ENCODE measurements at places on chromosomes 7 and 10.
A peak's percentile ranks its signal among the peaks of the same experiment; 100 is the strongest.

GRCh38 chr10:15620337-15620736 is 99.4 kb downstream of the ITGA8 start:
- no peak for DNase-seq

- DNase-seq = no peak
Measured at GRCh38 chr7:141710301-141710700, 2.1 kb downstream of the WEE2 start.

GRCh38 chr7:92626281-92626809 is 36.2 kb upstream of the FAM133B start:
- no peak for DNase-seq

- peak; percentile 11 for DNase-seq
Measured at GRCh38 chr10:91887272-91888076, 21.8 kb downstream of the FGFBP3 start.

- DNase-seq = no peak
Measured at GRCh38 chr10:22740180-22740579, 25.8 kb upstream of the PIP4K2A start.

DNA sequence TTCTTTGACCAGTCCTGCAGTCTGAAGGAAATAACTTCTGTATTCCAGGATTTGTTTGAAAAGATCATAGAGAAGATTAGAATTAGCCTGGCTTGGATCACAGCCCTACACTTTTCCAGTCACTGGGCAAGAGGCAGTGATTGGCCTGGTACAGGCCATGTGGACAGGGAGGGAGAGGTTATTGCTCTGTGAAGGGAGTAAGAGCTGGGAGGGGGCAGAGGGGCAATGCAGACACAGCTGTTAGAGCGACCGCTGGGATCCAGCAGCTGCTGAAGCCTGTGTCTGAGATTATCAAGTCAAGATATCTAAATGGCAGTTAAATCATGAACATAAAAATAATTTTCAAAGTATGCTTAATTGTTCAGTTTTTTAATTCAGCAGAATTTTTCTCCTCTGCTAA is 257.3 kb downstream of the SDK1 start:
- DNase-seq = no peak

DNA sequence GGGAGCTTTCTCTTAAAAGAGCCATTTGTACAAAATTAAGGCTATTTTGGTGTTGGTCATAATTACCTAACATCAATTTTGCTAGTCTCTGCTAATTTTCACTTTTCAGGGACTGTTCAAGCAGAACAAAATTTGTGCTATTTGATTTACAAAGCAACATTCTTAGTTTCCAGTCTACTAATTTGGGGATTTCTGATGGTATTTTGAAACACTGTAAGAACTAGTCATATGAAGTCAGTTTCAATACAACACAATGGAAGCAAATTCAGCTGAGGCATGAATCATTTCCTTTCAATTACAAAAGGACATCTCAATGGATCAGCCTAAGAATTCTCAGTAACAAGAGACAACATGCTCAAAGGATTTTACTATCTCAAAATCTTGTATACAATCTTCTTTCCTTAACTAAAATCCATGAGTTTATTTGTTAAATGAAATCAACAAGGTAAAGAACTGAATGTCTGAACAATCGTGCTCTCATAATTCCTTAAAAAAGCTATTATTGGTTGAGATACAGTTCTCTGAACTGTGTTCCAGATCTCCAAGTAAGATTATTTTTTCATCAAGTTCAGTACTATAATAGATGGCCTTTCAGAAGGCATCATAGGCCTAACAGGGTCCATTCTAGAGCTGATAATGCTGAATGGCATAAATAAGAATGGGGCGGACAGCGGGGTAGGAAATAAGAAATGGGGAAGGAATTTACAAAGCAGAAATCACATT is 144.6 kb downstream of the NRCAM start:
- DNase-seq = no peak

GRCh38 chr10:122173766-122174435 is 97.2 kb upstream of the BTBD16 start:
- no peak for DNase-seq

DNA sequence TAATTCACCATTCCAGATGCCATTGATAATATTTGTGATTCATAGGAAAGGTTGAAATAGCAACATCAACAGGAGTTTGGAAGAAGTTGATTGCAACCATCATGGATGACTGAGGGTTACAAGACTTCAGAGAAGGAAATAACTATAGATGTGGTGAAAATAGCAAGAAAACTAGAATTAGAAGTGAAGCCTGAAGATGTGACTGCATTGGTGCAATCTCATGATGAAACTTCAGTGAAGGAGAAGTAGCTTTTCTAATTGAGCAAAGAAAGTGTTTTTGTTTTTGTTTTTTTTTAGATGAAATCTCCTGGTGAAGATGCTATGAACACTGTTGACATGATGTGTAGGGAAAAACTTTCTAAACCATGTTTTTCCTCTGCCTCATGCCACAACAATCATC is 18.7 kb upstream of the CD36 start:
- DNase-seq = no peak

DNA sequence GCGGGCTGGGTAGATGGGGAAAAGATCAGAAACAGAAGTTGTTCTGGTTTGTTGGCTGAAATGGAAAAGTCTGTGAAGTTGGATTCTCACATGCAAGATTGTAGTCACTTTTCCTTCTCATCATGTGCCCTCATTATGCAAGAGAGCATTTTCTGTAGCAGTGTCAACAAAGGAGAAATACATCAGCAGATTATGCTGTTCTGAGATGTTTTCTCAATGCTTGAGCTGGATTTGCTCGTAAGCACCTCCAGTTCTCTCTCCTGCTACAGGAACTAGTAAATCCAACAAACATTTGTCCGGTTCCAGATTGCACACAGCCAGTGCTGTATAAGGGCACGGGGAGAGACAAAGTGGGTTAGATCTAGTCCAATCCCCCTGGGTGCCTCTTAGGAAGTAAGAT is 90.0 kb downstream of the GATA3 start:
- DNase-seq = no peak

- DNase-seq = no peak
Measured at GRCh38 chr10:56823849-56824248, 462.8 kb upstream of the ZWINT start.

GRCh38 chr10:92757066-92757710 is 67.4 kb downstream of the HHEX start:
- DNase-seq = no peak

DNA sequence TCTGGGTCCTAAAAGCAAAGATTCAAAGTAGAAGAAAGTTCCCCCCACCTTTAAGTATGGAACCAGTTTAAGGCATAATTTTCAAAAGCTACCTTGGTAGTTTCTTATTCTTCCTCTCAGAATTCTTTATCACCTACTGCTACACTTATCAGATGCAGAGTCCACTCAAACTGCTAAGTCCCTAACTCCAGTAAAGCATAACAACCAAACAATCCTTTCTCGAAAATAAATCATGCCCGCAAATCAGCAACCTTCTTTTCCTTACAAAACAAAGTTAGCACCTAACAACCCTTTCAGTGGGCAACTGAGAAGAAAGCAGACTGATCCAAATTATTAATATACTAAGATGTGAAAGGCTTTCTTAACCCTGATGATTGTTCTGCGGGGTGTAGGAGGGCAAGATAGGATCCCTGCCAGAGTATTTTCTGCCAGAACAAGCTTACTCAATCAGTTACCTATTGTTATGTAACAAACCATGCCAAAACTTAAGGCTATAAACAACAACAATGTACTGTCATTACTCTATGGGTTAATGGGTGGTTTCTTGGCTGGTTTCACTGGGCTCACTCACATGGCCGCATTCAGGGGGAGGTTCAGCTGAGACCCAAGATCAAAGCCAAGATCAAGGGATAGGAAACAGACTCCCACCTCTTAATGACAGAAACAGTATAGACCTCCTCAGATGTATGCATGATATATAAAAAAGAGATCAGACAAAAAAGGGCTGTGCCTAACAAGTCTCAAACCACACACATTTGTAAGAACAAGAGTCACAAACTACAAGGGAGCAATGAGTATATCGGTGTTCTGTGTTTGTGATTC is 42.0 kb downstream of the CCDC6 start:
- no peak for DNase-seq

DNA sequence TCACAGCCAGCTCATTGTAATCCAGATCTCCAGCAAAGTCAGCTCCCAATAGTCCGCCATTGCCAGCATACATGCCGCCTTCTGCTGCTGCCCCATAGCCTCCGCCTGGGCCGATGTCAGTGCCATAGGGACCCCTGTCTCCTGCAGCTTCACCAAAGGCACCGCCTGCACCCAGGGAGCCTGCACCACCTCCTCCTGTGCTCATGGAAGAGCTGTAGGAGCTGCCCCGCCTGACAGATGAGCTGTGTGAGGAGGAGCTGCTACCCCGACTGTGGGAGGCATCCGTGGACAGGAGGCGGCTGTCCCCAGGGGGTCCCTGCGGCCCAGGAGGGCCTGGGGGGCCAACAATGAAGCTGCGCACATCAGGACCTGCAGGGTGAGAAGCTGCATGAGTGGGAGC is 51.7 kb downstream of the COL17A1 start:
- no peak for DNase-seq

GRCh38 chr7:108004220-108005142 is 1.5 kb upstream of the LAMB1 start:
- no peak for DNase-seq

- DNase-seq = no peak
Measured at GRCh38 chr7:88208521-88208920, 11.3 kb downstream of the SRI start.

DNA sequence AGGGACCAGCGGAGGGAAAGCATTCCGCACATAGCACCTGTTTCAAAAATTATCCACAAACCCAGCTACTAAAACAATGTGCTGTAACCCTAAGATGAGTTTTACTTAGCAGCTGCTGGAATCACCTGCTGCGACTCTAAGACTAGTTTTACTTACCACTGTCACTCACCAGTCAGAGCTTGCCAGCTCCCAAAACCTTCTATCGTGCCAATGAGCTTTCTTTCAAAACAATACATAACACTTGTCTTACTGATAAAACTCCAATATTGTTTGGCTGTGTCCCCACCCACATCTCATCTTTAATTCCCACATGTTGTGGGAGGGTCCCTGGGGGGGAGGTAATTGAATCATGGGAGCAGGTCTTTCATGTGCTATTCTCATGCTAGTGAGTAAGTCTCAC is 18.4 kb downstream of the ST8SIA6 start:
- DNase-seq = no peak

- no peak for DNase-seq
Measured at GRCh38 chr7:136877990-136878389, 9.5 kb downstream of the CHRM2 start.

- no peak for DNase-seq
Measured at GRCh38 chr10:61108915-61109314, 164.9 kb upstream of the RHOBTB1 start.

DNA sequence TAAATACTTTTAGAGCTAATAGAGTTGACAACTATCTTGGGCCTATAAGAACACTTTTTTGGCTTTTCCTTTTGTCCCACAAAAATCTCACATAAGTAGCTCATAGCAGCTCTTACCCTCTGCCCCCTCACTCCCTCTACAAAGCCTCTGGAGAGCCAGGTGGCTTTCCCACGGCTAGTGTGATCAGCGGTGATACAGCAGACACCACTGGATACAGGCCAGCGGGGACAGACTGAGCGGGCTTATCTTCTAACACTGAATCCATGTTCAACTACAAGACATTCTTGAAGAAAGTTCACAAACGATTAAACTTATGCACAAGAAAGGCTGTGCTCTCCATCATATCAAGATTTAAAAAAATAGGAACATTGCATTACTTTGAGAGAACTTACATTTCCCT is 377.2 kb downstream of the PARD3 start:
- no peak for DNase-seq

- no peak for DNase-seq
Measured at GRCh38 chr7:28738412-28738811, 219.7 kb downstream of the TRIL start.

DNA sequence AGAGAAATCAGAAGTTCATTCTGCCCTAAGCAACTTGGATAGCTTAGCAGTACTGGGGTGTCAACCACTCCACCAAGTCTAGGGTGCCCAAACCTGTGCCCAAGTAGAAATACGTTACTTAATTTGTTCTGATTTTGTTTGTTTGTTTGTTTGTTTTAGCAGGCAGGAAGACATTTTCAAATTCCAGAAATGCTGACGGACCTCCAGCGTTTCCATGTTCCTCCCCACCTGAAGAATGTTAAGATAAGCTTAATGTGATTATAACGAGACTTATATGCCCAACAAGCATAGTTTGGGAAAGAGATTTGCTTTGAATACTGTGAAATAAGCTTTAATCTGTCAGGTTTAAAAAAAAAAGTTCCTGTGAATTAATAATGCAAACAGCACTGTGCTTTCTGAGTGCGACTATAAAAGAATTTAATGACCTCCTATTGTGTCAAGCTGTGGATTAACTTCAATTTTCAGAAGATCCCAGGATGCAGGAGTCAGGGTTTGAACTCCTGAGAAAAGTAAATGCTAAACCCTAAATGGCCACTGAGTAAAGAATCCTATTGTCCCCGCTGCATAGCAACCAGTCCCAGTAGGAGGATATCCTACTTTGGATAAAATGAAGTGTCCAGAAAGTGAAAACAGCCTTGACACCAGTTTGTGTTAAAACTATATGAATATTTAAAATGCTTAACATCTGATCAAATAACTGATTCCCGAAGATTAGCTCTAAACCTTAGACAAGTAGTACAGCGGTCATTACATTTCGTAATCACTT is 56.5 kb downstream of the LYZL1 start:
- DNase-seq = no peak

DNA sequence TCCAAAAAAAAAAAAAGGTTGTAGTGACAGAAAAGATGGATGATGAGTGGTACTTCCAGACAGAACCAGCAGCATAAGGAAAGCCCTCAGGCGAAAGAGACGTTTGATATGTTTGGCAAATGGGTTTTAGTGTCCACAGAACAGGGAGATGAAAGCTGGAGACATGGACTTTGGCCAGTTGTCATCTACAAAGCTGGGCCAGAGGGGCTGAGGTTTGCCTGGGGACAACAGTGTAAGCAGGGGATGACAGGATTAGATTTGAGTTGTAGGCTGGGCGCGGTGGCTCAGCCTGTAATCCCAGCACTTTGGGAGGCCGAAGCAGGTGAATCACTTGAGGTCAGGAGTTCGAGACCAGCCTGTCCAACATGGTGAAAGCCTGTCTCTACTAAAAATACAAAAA is 47.8 kb upstream of the ELN start:
- DNase-seq = no peak

DNA sequence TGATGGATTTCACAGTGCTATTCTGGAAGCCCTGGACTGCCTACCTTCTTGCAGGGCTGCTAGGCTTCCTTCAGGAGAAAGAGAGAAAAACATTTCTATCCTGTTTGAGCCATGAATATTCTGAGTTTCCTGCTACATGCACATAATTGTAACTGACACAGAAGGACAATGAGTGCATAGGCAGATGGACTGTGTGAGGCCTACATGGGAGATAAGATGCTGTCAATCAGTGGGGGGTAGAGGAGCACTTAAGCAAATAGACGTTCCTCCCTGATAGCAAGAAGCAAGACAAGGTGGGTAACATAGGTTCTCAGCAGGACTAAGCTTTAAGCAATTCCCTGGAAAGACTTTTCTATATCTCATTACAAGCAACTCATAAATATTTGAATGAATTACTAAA is 11.6 kb downstream of the ALDH18A1 start:
- no peak for DNase-seq

GRCh38 chr10:80498833-80499741 is 38.6 kb upstream of the SH2D4B start:
- DNase-seq = peak; percentile 43

GRCh38 chr10:33092596-33092995 is 134.6 kb upstream of the ITGB1 start:
- no peak for DNase-seq

GRCh38 chr10:127907411-127908105 is 655 bp downstream of the PTPRE start:
- no peak for DNase-seq
